Activated naive CD8-positive, alpha-beta T cell treated with anti-CD3 and anti-CD28 coated beads for 36 hours (primary cell): ENCODE measurements at places on chromosomes 7 and 10. TPM values are rescaled to one million over a fixed set of nuclear protein-coding genes. Genes with fewer than 3 reads are reported as not detected.

DNA sequence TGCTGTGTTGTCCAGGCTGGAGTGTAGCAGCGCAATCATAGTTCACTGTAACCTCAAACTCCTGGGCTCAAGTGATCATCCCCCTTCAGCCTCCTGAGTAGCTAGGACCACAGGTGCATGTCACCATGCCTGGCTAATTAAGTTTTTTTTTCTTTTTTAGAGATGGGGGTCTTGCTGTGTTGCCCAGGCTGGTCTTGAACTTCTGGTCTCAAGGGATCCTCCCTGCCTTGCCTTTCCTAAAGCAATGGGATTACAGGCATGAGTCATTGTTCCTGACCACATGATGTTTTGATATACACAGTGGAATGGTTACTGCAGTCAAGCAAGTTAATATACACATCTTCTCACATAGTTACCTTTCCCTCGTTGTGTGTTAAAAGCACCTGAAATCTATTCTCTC lies 140.3 kb downstream of the GPR85 start:
- peaks cover 29% of the 10 kb centered on the region for H3K27me3 ChIP-seq
- no peak overlapping the region for H3K4me3 ChIP-seq
- peaks cover 2% of the 10 kb centered on the region for H3K4me1 ChIP-seq
- DNase-seq = no peak

LBX1 gene
- total RNA-seq = not detected

ARHGAP19 gene
- total RNA-seq = 36.1 TPM

DNA sequence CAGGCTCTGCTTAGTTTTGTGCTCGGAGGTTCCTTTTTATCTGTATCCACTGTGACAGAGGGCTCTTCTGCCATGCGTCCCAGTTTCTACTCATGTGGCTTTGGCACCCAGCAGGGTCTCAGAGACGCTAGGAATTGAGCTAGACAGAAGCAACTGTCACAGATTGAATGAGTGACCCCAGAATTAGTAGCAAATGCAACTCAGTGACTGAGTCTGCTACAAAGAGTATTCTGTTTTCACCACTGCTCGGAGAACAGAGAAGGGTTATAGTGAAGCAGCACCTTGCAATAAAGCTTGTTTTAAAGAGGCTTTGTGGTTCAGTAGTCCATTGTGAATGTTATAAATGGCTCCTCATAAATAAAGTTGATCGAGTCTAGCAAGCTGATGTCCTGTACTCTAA lies 113.2 kb downstream of the DNAH11 start:
- no peaks in the 10 kb centered on the region for H3K4me1 ChIP-seq
- no peak overlapping the region for H3K4me3 ChIP-seq
- H3K36me3 ChIP-seq = no peaks in the 10 kb centered on the region
- DNase-seq = no peak
- H3K27ac ChIP-seq = no peak overlapping the region
- H3K27me3 ChIP-seq = peaks cover 4% of the 10 kb centered on the region

- no peak overlapping the region for H3K4me3 ChIP-seq
- H3K36me3 ChIP-seq = peaks cover 9% of the 10 kb centered on the region
- no peaks in the 10 kb centered on the region for H3K4me1 ChIP-seq
- no peaks in the 10 kb centered on the region for H3K27me3 ChIP-seq
- no peak overlapping the region for H3K27ac ChIP-seq
Observed at GRCh38 chr7:7449055-7449454, 86.6 kb downstream of the COL28A1 start.

GRCh38 chr10:5944389-5945189 lies 32.8 kb downstream of the IL15RA start:
- no peak overlapping the region for H3K27ac ChIP-seq
- H3K36me3 ChIP-seq = no peaks in the 10 kb centered on the region
- no peak for DNase-seq
- no peaks in the 10 kb centered on the region for H3K27me3 ChIP-seq
- no peak overlapping the region for H3K4me3 ChIP-seq

PALS2 gene
- total RNA-seq = 38.5 TPM

DNA sequence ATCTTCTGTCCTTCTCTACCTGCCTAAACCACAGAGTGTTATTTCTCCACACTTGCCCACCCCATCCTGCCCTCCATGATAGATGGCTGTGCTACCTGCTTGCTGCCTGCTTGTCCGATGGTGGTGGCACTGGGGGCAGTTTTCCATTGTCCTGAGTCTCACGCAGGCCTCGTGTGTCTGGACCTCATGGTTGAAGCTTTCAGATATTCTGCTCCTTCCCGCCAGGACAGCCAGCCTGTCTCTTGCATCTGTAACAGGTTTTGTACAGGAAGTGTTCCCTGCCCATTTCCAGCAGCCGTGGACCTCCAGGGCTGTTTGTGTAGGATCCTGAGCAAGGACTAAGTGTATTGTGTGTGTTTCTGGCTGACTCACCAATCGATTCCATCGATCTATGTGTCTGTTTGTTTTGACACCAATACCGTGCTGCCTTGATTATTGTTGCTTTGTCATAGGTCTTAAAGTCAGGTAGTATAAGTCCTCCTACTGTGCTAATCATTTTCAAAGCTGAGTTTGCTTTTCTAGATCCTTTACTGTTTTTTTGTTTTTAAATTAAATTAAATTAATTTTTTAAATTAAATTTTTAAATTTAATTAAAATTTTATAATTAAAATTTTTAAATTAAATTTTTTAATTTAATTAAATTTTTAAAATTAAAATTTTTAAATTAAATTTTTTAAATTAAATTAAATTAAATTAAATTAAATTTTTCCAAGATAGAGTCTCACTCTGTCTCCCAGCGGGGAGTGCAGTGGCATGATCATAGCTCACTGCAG lies 8.5 kb downstream of the IL15RA start:
- DNase-seq = no peak
- H3K27me3 ChIP-seq = no peaks in the 10 kb centered on the region
- peaks cover 20% of the 10 kb centered on the region for H3K36me3 ChIP-seq

GRCh38 chr7:150503581-150503980 lies 11.1 kb upstream of the GIMAP7 start:
- H3K36me3 ChIP-seq = peaks cover 36% of the 10 kb centered on the region
- H3K27ac ChIP-seq = peak overlapping the region; percentile 86
- no peak overlapping the region for H3K4me3 ChIP-seq
- no peaks in the 10 kb centered on the region for H3K27me3 ChIP-seq
